Muscle of leg (tissue), 16 donors: ENCODE measurements at places on chromosomes 16 and 17. TPM values are rescaled to one million over a fixed set of nuclear protein-coding genes. Genes with fewer than 3 reads are reported as not detected.

DNA sequence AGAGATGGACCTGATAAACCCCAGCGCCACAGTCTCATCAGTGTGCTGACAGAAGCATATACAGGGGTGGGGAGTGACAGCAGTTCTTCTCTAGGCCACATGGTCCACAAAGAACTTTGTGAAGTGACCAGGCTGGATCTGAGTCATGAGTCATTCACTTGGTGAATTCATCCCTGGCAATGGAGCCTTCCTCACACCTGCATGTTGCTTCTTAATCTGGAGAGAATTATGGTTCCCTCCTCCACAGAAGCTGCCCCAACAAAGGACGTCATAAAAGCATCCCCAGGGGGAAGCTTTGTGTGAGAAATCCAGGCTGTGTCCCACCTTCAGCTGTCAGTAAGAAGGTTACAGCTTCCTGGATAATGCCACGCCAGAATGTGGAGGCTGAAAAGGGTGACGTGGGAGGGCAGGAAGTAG is 215.6 kb upstream of the MAF start:
- peak; percentile 31 for DNase-seq

DNA sequence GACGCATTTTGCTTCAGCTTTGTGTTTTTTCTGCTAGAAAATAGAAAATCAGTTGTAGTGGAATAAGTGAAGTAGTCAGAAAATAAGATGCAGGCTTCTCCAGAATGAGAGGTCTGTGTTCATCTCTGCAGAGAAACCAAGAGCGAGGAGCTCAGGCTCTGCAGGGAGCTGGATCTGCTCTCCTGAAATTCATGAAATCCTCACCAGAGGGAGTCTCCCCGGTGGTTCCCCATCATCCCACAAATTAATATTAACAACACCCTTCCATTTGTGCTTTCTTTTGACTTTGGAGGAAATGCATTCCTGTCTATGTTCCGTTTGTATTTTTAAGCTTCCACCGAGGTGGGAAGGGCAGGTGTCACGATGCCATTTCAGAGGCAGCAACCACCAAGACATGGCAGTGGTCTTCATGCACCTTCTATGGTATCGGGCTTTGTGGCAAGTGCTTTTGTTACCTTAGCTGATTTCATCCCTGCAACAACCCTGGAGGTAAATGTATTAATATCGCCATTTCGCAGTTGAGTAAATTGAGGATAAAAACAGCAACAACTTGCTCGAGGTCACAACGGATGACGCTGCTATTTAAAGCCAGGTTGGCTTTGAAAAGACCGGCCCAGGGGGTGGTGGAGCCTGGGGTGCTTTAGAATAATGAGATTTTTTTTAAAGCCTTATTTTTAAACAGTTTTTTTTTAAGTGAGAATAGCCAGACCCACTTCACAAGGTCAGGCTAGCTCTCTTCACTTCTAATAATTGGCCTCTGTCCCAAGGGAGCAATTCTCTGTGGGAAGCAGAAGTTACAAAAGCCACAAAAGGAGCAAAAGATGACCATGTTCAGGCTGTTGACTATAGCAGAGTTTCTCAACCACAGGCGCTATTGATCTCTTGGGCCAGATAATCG is 367.6 kb upstream of the ERCC4 start:
- no peak for DNase-seq

DNA sequence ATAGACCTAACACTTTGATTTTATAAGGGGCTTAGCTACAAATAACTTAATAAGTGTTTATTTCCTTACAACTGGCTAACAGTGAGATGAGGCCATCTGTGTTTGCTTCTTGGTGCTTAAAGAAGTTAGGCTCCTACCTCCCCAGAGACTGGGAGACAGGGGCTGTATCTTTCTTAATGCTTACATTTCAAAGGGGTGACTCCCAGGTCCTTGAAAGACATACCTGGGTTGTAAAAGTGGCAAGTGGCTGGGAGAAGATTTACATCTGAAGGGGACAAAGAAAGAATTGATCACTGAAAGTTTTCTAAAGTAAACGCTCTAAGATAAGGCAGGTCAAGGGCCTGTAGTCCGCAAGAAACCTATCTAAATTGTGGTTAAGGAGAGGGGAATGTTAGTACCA is 196.8 kb downstream of the CNTNAP4 start:
- no peak for DNase-seq

DNA sequence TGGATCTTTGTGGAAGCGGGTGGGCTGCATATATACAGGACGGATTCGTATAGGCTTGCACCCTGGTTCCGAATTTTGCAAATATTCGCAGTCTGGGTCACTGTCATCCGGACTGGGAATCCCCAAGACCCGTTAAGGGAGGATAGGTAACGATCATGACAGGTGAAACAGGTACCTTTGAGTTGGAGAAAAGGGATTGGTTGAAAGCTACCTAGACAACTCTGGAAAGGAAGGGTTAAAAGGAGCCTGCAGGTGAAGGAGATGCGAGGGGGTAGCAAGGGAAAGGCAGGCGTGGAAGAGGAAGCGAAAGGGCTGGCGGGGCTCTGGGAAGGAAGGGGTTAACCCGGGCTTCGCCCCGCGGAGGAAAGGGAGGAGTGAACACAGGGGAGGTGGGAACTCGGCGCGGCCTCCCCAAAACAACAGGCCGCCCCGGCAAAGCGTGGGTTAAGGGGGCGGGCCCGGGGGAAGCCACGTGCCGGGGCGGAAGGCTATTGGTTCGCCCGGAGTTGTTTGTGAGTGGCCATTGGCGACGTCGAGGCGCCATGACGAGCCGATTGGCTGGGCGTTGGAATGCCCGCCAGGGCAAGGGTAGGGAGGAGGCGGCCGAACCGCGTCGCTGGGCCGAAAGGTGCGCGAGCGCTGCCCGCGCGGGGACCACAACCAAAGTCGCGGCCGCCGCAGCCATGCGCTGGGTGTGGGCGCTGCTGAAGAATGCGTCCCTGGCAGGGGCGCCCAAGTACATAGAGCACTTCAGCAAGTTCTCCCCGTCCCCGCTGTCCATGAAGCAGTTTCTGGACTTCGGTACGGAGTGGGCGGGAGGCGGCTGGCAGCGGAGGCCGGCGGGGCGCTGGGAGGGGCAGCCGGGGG is at the start of gene PDK2:
TSS of gene PDK2 (plus strand) at position 599 of the 867 bp plus-strand sequence. CDS start at position 684, 85 bp downstream.
- DNase-seq = peak; percentile 99

- DNase-seq = peak; percentile 43
These were observed 57.3 kb downstream of the MGAT5B start for GRCh38 chr17:76925441-76925891.

- DNase-seq = no peak
These were observed 29.3 kb downstream of the TMEM92 start for GRCh38 chr17:50303596-50303995.

Gene TBC1D3
- not detected for total RNA-seq

- peak; percentile 58 for DNase-seq
These were observed 83.2 kb downstream of the WSCD1 start for GRCh38 chr17:6153375-6153774.

GRCh38 chr16:59213952-59214351 is 479.8 kb upstream of the GOT2 start:
- DNase-seq = no peak

- peak; percentile 99 for DNase-seq
These were observed at the start of gene INTS2 for GRCh38 chr17:61927208-61928100. Gene INTS2 (minus strand): TSS chr17:61927982. CDS start chr17:61926644, 1,338 bp downstream.

DNA sequence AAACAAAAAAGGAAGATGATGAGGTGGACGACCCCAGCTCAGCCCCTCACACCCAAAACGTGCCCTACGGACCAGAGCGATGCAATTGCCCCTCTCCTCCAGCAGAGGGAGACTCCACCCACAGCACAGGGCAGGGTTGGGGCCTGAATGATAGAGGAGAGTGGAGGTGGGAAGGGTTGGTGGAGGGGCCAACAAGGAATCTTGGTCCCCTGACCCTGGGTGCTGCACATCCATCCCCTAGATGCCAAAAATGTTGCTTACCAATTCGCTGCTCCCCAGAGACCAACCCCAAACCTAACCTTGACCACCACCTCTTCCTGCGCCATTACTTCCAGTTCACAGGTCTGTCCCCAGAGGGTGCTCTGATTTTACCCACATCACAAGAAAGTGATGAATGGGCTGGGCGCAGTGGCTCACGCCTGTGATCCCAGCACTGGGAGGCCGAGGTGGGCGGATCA is 12.9 kb downstream of the P2RX5 start:
- DNase-seq = no peak

DNA sequence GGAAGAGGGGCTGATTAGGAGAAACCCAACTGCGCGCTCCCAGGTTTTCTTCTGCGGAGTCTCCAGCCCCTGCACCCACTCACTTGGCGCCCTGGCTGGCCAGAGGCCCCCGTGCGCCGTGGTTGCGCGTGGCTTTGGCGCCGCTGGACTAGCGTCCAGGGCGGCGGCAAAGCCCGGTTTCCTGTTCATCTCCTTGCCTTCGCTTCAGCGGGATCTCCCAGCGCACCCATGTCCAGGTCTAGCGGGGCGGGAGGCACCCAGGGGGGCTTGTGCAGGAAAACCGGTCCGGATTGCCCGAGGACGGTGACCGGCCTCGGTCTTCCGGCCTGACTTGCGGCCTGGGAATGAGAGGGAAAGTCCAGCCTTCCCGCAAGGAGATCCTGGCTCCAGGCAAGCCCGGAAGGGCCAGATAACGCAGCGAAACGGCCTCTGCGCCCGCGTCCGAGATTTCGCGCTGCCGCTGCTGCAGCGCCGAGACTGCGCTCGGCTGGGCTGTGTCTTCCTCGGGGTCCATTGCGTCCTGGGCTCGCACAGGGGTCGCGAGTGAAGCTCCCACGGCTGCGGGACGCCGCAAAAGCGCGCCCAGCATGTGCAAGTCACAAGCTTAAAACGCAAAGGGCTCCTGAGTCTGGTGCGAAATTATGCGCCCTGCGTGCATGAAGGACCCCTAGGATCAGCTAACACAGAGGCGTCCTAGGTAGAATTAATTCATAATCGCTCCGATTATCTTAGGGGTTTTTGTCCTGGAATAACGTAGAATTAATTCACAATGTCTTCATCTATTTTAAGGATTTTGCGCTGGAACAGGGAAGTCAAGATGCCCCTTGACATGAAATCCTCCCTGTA is 5.7 kb downstream of the FOXF1 start:
- DNase-seq = no peak

DNA sequence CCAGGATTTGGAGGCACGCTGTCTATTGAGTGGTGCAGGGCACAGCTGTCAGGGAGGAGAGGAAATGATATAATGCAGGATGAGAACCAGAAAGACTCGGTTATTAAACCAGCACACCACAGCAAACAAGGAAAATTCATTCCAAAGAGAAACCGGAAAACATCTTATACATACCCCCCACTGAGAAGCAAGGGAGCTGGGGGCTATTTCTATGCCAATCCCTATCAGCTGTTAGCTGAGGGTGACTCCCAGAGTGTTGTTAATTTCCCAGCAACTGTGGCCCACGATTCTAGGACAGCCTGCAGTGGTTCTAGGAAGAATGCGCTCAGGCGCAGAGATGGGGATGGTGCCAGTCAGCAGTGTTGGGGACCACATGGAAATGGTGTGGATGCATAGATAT is 467.3 kb downstream of the PMP22 start:
- no peak for DNase-seq

DNA sequence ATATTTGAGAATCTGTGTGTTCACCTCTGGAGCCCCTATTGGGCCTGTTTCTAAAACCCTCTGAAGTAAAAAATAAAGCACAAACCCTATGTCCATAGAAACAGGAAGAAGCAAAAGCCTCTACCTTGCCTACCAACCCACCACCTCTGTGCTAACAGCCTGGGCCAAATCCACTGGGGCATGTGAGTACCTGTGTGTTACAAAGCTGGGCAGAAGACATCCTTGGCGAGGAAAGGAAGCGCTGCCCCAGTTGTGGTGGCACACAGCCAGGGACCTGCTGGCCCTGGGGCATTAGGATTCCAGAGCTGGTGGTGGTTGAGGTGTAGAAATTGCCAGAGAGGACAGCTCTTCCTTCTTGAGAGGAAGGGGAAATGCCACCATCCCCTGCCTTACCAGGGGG is 30.0 kb downstream of the MYO18A start:
- DNase-seq = no peak

- no peak for DNase-seq
These were observed 21.1 kb downstream of the CBFA2T3 start for GRCh38 chr16:88955906-88956305.

- peak; percentile 88 for DNase-seq
These were observed 113.3 kb downstream of the VPS53 start for GRCh38 chr17:601244-601925.

GRCh38 chr17:2392252-2393173 is 8.3 kb downstream of the MNT start:
- DNase-seq = peak; percentile 98

Gene HBZ
- total RNA-seq = 0.93 TPM

Gene ACSM2A
- 0.09 TPM for total RNA-seq

DNA sequence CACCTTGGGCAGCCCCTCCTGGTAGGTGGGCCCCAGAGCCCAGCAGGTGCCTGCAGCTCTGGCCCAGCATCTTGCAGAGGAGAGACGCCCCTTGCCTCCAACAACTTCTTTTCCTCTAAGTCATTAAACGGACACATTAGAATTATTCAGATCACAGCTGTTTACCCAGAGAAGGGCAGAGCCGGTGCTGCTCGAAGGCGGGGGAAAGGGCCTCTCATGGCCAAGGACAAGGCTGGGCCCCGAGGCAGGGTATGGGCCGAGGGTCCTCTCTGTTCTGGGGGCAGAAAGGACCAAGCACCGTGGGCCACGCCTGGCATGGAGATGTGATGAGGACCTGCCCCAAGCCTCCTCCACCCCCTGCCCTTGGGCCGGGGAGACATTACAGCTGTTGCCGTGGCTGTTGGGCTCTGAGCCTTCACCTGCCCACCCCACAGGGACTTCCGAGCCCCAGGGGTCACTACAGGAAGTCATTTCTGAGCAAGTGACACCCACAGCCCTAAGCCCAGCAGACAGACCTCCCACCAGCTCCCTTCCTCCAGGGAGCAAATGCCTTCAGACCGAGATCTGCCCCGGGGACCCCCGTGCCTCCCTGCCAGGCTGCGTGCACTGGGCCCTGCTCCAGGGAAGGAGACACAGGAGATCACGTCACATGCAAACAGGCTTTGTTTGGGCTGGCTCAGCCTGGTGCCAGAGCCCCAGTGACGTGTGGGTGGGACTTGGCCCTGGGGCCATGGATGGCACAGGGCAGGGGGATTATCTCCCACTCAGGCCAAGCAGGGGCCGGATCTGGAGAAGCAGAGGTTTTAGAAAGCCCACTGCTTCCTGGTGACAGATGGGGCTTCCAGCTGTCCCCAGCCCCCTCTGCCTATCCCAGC is 699 bp upstream of the PVALEF start:
- DNase-seq = peak; percentile 86

GRCh38 chr16:1933097-1933661 is 9.8 kb downstream of the MSRB1 start:
- DNase-seq = no peak

GRCh38 chr17:63082952-63083351 is 116.9 kb downstream of the TANC2 start:
- no peak for DNase-seq
